ENCODE measurements at places on chromosomes 2 and 18.
A peak's percentile ranks its signal among the peaks of the same experiment; 100 is the strongest.

DNA sequence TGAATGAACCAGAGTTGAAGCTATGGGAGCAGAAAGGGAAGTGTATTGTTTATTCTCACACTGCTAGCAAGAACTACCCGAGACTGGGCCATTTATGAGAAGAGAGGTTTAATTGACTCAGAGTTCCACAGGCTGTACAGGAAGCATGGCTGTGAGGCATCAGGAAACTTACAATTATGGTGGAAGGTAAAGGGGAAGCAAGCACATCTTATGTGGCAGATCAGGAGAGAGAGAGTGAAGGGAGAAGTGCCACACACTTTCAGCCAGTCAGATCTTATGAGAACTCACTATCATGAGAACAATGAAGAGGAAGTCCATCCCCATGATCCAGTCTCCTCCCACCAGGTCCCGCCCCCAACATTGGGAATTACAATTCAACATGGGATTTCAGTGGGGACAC, 383.2 kb upstream of the SLC14A2 start:
- H3K36me3 ChIP-seq: no peaks in the 10 kb centered on the region
- DNase-seq: no peak
- no peak overlapping the region for H3K4me3 ChIP-seq
- no peak overlapping the region for H3K27ac ChIP-seq

DNA sequence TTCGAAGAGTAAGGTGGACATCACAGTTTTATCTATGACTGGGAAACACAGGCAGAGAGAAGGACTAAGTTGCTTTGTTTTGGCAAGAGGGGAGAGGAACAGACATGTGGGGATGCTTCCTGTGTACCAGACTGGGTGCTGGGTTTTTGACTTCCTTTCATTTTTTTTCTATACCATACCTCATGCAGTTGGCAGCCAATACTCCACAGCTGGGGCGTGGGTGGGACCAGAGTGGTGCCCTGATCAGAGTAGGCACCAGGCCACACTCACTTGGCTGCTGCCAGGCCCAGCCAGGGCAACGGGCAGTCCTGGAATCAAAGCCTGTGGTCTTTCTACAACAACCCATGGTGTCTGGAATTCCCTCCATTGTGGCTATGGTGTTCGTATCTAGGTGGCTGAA, 45.2 kb downstream of the SH3RF3 start:
- H3K27ac ChIP-seq: no peak overlapping the region
- H3K36me3 ChIP-seq: no peaks in the 10 kb centered on the region
- DNase-seq: no peak
- no peaks in the 10 kb centered on the region for H3K27me3 ChIP-seq
- H3K4me1 ChIP-seq: peaks cover 2% of the 10 kb centered on the region

GRCh38 chr2:1715184-1716013, 28.9 kb downstream of the PXDN start:
- H3K36me3 ChIP-seq: no peaks in the 10 kb centered on the region
- H3K4me3 ChIP-seq: no peak overlapping the region
- no peaks in the 10 kb centered on the region for H3K27me3 ChIP-seq
- no peaks in the 10 kb centered on the region for H3K4me1 ChIP-seq

GRCh38 chr2:185625604-185626003, 113.0 kb upstream of the FSIP2 start:
- no peaks in the 10 kb centered on the region for H3K4me1 ChIP-seq
- H3K36me3 ChIP-seq: no peaks in the 10 kb centered on the region
- no peaks in the 10 kb centered on the region for H3K27me3 ChIP-seq

GRCh38 chr2:11795590-11795989, 49.2 kb downstream of the LPIN1 start:
- DNase-seq: no peak
- H3K4me3 ChIP-seq: no peak overlapping the region
- no peak overlapping the region for H3K27ac ChIP-seq
- no peaks in the 10 kb centered on the region for H3K27me3 ChIP-seq
- no peaks in the 10 kb centered on the region for H3K36me3 ChIP-seq

DNA sequence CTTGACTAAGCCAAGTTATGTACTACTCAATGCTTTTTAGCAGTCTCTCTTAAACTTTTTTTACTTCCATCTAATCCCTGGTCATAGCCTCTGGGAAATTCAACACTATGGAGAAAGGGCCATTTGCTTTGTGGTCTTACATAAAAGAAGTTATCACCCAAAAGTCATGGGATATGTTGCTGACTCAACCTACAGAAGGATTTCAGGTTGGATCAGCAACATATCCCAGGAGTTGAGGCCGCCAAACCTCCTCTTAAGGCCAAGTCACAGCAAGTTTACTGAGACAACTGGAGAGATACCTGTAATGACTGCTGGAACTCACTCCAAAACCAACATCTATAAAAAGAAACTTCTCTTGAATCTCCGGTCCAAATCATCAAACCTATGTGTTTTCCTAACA, 141.1 kb downstream of the IRS1 start:
- no peaks in the 10 kb centered on the region for H3K27me3 ChIP-seq
- no peak for DNase-seq
- no peaks in the 10 kb centered on the region for H3K4me1 ChIP-seq

DNA sequence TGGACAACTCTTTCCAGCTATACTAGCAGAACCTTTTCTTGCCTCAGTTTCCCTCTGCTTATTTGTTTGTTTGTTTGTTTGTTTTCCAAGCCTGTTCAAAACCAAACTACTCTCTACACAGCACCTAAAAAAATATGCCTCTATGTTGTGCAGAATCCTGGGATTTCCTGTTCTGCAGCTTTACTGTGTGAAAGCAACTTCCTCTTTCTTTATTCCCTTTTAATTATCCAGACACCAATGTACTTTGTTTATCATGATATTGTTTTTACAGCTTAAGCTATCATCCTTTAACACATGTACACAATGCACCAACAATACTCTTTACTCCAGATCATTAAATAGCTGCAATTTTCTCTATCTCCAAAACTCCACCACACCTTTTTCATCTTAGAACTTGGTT, 259.5 kb downstream of the EPHA4 start:
- no peaks in the 10 kb centered on the region for H3K27me3 ChIP-seq
- no peaks in the 10 kb centered on the region for H3K36me3 ChIP-seq
- H3K4me3 ChIP-seq: no peak overlapping the region
- DNase-seq: no peak
- H3K27ac ChIP-seq: no peak overlapping the region

GRCh38 chr2:76274160-76274559, 563.4 kb upstream of the GCFC2 start:
- H3K27ac ChIP-seq: no peak overlapping the region
- DNase-seq: no peak
- no peaks in the 10 kb centered on the region for H3K27me3 ChIP-seq
- no peaks in the 10 kb centered on the region for H3K36me3 ChIP-seq
- H3K4me1 ChIP-seq: no peaks in the 10 kb centered on the region
- no peak overlapping the region for H3K4me3 ChIP-seq

GRCh38 chr2:184119989-184120800, 478.1 kb upstream of the ZNF804A start:
- H3K4me1 ChIP-seq: no peaks in the 10 kb centered on the region
- no peak overlapping the region for H3K27ac ChIP-seq
- H3K36me3 ChIP-seq: no peaks in the 10 kb centered on the region
- no peak overlapping the region for H3K4me3 ChIP-seq
- no peak for DNase-seq
- H3K27me3 ChIP-seq: no peaks in the 10 kb centered on the region

DNA sequence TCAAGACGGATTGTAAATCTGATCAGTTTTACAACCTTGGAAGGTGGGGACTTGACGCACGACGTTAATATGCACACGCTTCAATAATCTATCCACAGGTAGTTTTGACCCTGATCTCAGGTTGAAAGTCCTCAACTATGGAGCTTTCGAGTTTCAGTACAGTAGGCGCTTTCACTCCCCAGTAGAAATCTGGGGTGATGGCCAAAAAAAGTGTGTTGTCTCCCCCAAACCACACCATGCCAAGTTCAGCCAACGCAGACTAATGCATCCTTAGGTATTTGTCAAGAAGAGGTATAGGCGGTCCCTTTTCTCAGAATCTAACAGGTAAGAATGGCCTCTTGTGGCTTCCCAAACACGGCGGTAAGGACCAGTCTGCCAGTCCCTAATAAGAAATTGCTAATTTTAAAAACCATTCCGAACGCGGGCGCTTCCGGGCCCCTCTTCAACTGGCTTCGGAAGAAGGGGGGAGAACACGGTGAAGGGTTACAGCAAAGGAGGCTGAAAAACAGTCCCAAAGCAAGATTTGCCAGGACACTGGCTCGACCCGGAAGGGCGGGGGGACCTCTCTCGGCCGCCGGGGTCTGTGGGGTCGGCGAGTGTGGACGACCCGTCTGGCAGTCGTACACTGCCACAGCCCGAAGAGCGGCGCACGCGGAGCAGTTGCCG, 659 bp downstream of the FAM210A start:
- DNase-seq: no peak
- no peak overlapping the region for H3K27ac ChIP-seq
- H3K4me3 ChIP-seq: peak overlapping the region; percentile 41
- no peaks in the 10 kb centered on the region for H3K36me3 ChIP-seq

- no peak for DNase-seq
- H3K4me3 ChIP-seq: no peak overlapping the region
- H3K27ac ChIP-seq: no peak overlapping the region
- no peaks in the 10 kb centered on the region for H3K36me3 ChIP-seq
- H3K4me1 ChIP-seq: no peaks in the 10 kb centered on the region
- H3K27me3 ChIP-seq: no peaks in the 10 kb centered on the region
These were observed 114.0 kb upstream of the GLS start for GRCh38 chr2:190766595-190766994.

GRCh38 chr2:158489366-158490112, 32.8 kb downstream of the PKP4 start:
- H3K4me3 ChIP-seq: no peak overlapping the region
- no peaks in the 10 kb centered on the region for H3K27me3 ChIP-seq
- no peaks in the 10 kb centered on the region for H3K36me3 ChIP-seq

GRCh38 chr18:63016270-63016669, 300.9 kb downstream of the PHLPP1 start:
- H3K36me3 ChIP-seq: no peaks in the 10 kb centered on the region
- no peak overlapping the region for H3K27ac ChIP-seq
- H3K4me3 ChIP-seq: no peak overlapping the region
- H3K27me3 ChIP-seq: no peaks in the 10 kb centered on the region
- no peaks in the 10 kb centered on the region for H3K4me1 ChIP-seq

- no peak overlapping the region for H3K4me3 ChIP-seq
- no peaks in the 10 kb centered on the region for H3K27me3 ChIP-seq
- H3K4me1 ChIP-seq: no peaks in the 10 kb centered on the region
- H3K36me3 ChIP-seq: no peaks in the 10 kb centered on the region
These were observed 120.5 kb downstream of the PMAIP1 start for GRCh38 chr18:60020107-60020925.

- no peaks in the 10 kb centered on the region for H3K27me3 ChIP-seq
- no peaks in the 10 kb centered on the region for H3K36me3 ChIP-seq
- no peak overlapping the region for H3K27ac ChIP-seq
- H3K4me1 ChIP-seq: no peaks in the 10 kb centered on the region
- no peak overlapping the region for H3K4me3 ChIP-seq
- DNase-seq: no peak
These were observed 109.5 kb downstream of the RAPGEF4 start for GRCh38 chr2:172845028-172845630.

DNA sequence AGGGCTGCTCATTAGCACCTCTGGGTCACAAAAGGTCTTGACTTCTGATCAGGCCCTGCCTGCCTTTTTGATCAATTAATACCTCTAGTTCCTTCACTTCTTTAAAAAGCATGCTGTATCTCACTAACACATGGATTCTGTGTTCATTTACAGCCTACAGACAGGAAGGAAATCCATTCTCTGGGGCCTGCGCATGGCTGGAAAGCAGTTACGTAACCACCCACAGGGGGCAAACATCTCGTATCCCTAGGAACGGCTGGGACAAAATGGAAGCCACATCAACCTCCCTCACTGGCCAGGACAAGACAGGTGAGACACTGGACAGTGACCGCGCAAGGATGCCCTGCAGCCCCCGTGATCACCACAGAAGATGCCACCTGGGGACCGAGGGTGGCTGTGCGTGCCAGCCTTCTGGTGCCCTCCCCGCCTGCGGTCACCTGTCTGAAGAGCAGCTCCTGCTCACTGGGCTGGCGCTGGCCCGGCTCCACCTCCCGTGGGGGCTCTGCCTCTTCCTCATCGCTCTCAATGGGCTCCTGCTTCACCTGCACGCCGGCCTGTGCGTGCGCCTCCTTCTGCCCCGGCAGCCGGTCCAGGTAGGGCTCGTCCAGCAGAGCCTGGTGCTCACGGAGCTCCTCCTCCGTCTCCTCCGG, 266.9 kb downstream of the TWIST2 start:
- DNase-seq: peak; percentile 17
- H3K27ac ChIP-seq: no peak overlapping the region
- H3K27me3 ChIP-seq: no peaks in the 10 kb centered on the region
- H3K4me1 ChIP-seq: no peaks in the 10 kb centered on the region
- no peak overlapping the region for H3K4me3 ChIP-seq
- no peaks in the 10 kb centered on the region for H3K36me3 ChIP-seq

DNA sequence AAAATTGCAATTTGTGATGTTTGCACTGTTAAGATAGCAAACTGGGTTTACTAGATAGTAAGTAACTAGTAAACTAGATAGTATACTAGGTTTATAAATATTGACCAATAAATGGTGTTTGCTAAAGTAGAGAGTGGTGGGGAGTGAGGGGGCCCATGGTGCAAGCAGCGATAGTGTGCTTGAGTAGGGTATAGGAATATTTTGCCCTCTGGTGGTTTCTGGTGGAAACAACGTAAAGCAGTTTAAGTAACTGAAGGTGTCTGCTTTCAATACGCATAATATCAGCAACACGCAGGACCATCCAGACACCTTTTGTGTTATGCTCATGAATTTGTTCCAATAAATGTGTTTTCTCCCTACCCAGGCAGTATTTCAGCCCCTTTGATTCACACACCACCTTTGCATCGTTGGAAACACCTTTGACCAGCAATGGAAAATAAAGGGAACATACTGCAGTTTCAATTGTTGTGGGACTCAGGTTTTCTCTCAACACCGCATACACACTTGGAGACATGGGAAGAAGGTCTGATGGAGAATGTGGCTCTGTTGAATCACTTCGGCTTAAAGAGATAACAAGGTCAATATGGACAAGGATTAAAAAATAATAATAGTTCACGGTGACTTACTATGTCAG, 16.7 kb upstream of the STAT1 start:
- no peaks in the 10 kb centered on the region for H3K36me3 ChIP-seq
- H3K27ac ChIP-seq: no peak overlapping the region
- no peak overlapping the region for H3K4me3 ChIP-seq

GRCh38 chr18:11689669-11690565, 853 bp downstream of the GNAL start:
- no peaks in the 10 kb centered on the region for H3K36me3 ChIP-seq
- peak overlapping the region; percentile 76 for H3K4me3 ChIP-seq
- no peaks in the 10 kb centered on the region for H3K4me1 ChIP-seq
- H3K27ac ChIP-seq: peak overlapping the region; percentile 2
- peak; percentile 81 for DNase-seq
- peaks cover 2% of the 10 kb centered on the region for H3K27me3 ChIP-seq

DNA sequence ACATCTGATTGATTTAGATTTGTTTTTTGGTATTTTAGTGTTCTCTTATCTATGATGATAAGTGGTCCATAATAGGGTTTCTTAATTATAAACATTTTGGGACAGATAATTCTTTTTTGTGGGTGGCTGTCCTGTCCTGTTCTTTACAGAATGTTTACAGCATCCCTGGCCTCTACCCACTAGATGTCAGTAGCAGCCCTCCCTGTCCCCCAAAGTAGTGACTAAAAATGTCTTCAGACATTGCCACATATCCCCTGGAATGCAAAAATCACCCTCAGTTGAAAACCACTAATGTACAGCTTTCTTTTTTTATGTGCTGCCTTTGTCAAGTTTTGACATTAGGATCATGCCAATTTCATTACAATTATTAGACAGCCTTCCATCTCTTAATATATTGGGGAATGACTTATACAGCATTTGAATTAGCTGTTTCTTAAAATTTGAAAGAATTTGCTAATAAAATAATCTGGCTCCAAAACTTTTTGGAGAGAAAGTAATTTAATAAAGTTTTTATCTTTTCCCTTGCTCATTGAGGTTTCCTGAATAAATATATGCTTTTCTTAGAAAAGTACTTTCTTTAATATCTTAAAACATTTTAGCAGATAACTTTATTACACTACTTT, 19.5 kb downstream of the WIPF1 start:
- no peak overlapping the region for H3K4me3 ChIP-seq
- no peaks in the 10 kb centered on the region for H3K27me3 ChIP-seq
- DNase-seq: peak; percentile 58
- H3K27ac ChIP-seq: no peak overlapping the region
